ENCODE measurements at places on chromosomes 6 and 20.

- no peak for DNase-seq
Observed at GRCh38 chr20:63316502-63316921, 23.5 kb downstream of the COL20A1 start.

GRCh38 chr6:127219869-127220268, 46.8 kb upstream of the RNF146 start:
- no peak for DNase-seq

GRCh38 chr20:32982617-32983458, 21.4 kb downstream of the SUN5 start:
- no peak for DNase-seq

DNA sequence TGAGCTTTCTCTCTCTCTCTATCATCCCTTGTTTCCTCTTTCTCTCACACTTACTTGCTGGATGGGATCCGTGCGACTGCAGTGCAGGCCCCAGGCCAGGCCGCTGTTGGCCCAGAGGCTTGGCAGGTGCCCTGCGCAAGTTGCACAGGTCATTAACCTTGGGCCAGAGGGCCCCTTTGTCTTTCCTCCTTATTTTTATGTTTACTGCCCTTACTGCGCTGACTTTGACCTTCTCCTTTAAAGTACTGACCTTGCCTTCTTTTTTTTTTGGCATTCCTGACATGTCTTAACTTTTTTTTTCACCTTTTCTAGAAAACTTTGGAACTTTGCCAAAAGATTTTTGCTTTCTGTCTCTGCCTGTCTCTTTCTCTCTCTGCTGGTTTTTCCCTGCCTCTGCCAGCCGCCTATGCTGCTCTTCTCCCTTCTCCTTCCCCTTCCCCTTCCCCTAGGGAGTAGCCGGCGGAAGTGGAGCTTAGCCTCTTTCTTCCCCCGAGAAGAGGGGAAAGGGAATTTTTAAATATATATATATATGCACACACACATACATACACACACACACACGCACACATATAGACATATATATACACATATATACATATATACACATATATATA, 59.6 kb upstream of the CDH4 start:
- no peak for DNase-seq

- no peak for DNase-seq
Observed at GRCh38 chr6:121426686-121427085, 8.8 kb upstream of the GJA1 start.

DNA sequence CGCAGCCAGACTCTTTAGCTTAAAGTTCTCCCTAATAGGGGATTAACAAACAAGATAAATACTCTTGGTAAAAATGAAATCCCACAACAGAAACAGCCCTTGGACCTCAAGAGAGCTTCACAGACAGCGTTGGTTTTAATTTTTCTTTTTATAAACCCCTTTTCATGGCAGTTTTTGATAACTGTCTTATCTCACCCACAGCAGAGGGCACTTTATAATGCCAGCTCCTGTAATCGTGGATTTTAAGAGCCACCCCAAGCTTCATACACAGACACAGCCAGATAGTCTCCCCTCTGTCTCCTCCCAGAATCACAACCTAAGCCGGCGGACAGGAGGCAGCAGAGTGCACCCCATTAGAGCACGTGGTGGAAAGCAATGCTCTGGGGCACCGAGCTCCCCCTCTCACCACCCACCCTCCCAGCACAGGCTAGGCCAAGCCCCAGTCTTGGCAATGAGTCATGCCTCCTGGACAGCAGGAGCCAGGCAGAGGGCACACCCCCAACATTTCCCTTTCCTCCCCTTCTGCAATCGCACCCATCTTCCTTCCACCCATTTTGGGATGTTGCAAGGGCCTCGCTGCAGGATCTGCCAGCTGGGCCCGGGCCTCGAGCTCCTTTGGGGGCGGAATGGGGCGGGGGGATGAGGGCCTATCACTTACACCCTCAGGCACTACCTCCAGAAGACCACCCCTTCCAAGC, 2.4 kb downstream of the JAG1 start:
- no peak for DNase-seq

DNA sequence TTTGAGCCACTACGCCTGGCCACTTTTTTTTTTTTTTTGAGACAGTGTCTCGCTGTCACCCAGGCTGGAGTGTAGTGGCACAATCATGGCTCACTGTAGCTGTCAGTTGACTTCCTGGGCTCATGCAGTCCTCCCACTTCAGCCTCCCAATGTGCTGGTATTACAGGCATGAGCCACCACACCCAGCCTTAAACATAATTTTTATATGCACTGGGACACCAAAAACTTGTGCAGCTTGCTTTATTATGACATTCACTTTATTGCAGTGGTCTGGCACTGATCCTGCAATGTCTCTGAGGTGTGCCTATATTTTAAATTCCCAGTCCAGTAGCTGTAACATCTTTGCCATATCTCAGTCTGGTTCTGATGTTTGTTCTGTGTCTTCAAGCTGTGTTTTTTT, 34.7 kb downstream of the KAT14 start:
- DNase-seq: no peak

- DNase-seq: no peak
Observed at GRCh38 chr20:62797671-62798532, 1.6 kb downstream of the MRGBP start.

DNA sequence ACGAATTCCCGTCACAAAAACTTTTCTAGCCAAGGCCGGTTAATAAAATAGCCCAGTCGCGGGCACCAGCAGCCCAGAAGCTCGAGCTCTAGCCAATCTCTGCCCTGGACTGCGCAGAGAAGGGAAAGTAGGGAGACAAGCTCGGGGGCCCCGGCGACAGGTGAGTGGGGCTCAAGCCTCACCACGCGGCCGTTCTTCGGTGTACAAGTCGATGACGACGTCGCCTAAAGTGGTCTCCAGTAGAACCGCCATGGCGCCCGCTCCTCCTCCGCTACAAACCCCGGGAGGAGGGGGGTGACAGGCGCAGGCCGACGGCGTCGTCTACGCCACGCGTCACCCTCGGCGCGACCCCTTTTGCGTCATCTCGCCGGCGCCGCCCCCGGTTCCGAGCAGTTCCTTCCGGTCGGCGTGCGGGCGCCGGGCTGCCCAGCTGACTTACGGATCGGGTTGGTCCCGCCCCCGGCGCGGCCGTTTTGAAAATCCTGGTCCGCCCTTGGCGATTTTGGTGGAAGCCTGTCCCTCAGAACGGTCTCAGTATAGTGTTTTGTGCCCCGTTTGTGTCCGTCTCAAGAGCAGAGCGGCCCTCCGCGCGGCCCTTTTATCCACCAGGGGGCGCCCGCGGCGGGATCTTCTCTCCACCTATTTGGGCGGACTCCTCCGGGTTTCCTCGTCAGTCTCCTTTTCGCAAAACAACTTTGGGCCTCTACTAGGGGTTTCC, at the start of gene PPIL4:
PPIL4 (minus strand) TSS at position 290 of the 718 bp plus-strand sequence; CDS start at position 252, 38 bp downstream.
- peak; percentile 98 for DNase-seq

DNA sequence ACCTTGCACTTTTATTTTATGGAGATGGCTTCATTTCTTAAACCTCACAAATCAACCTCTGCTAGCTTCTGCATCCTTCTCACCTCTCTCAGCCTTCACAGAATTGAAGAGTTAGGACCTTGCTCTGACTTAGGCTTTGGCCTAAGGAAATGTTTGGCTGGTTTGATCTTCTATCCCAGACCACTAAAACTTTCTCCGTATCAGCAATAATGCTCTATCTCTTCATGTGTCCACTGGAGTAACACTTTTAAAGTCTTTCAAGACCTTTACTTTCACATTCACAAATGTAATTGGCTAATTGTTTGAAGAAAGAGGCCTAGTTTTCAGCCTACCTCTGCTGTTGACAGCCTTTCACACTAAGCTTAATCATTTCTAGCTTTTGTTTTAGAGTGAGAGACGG, 212.9 kb downstream of the TTLL2 start:
- DNase-seq: no peak

DNA sequence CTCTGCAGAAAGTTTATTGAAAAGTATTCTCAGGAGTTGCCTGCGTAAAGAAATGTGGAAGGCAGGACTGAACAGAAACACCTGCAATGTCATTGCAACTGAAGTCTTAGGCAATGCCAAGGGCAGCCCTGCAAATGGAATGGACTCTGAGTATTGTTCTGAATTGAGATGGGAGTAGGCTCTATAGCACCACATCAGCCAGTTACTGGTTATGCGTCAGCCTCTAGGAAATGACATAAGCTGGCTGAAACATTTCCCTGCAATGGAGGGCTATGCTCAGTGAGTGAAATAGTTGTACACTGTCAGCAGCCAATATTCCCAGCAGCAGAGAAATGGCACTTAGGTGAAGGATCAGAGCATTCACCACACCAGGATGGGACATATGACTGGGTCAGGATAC, 13.8 kb upstream of the GJE1 start:
- no peak for DNase-seq

All from cortex of kidney (tissue), 1 donor.